GM23248 (cell line): ENCODE measurements at places on chromosomes 3 and 15.

DNA sequence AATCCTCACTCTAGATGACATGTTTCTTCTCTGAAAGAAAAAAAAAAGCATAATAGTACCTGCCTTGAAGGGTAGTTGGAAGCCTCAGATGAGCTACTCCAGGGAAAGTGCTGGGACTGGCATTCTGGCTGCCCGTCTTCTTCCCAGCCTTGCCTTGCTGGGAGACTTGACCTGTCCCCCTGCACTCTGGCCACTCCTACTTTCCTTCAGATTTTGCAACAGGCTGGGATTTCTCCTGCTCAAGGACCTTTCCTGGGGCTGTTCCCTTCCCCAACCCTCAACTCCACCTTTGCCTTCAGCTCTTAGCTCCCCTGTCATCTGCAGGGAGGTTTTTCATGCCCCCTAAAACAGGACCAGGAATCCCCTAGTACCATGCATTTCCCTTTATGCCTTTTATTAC, 609.9 kb upstream of the CFAP20DC start:
- no peak for DNase-seq

- peak; percentile 87 for DNase-seq
Observed at GRCh38 chr3:128488991-128489673, 3.9 kb downstream of the GATA2 start.

DNA sequence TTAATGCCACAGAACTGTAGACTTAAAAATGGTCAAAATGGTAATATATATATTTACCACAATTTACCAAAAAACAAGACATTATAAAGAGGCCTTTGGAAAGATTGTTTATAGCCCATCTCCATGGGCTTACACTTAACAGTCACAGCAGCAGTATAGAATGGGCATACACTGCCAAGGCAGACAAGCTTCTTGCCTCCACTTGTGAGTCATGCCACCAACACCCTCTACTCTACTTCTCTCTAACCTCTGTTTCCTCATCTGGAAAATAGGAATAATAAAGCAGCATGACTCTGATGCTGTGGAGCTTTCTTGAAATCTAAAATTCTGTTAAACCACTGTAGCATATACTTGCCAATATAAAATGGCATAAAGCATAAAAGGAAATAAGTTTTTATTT, 14.4 kb upstream of the GPR156 start:
- DNase-seq: peak; percentile 4

DNA sequence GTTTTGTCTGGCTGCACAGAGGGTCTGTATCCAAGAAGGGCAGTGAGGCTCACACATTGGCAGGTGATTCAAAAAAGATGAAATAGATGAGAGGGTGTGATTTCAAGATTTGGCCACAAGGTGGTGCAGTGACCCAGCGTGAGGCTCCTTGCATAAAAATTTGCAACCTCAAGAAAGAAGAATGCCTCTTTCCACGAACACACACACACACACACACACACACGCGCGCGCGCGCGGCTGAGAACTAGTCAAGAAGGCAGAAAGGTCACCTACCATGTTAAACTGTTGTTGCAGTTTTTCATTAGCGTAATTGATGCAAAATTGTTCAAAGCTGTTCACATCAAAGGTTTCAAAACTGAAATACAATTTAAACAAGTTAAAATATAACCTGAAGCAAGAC, 39.2 kb downstream of the MYO5C start:
- peak; percentile 78 for DNase-seq

DNA sequence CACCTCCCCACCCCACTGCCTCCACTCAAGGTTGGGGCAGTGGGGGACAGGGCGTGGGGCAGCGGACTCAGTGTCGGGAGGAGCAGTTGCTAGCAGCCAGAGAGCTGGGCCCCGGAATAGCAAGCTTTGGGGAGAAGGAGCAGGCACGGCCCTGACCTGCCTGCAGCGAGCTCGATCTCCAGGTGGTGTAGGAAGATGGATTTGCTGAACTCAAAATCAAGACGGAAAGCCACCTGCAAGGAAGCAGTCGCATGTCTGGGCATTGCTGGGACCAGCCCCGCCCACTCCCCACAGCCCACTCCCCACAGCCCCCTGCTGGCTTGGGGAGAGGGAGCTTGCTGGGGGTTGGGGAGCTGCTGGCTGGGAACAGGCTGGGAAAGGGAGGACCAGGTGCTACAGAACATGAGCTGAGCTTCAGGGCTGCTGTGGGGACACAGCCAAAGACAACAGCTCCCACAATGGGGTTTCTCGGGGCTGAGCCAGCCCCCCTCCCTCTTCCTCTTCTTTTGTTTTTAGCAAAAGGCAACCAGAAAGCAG, 38.0 kb downstream of the FEM1B start:
- DNase-seq: no peak

DNA sequence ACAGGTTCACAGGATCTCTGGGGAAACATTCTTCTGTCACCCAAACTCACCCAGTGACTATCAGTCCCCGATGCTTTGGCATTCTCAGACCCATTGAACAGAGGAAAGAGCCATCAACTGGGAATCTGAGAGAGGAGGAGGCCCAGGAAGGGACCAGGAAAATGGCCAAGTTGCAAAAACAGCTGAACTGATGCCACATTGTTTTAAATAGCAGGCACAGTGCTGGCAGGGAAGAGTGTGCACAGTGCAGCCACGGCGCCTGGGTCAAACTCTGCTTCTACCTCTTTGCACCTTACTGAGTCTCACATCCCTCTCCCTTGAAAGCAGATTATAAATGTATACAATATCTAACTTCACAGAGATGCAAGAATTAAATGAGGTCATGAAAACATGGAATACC, 66.4 kb downstream of the SRGAP3 start:
- DNase-seq: peak; percentile 9

DNA sequence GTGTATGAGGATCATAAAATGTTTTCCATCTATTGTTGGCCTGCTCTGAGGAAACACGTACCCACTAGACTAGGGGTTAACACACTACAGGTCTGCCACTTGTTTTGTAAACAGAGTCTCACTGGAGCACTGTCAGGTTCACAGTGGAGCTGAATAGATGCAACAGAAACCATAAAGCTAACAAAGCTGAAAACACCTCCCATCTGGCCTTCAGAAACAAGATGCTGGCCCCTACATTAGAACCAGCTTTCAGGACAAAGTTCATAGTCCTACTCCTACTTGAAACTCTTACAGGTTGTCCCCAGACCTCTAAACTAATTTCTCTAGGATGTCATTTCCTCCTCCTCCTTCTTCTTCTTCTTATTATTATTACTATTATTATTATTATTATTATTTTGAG, 42.3 kb downstream of the SNX4 start:
- no peak for DNase-seq

DNA sequence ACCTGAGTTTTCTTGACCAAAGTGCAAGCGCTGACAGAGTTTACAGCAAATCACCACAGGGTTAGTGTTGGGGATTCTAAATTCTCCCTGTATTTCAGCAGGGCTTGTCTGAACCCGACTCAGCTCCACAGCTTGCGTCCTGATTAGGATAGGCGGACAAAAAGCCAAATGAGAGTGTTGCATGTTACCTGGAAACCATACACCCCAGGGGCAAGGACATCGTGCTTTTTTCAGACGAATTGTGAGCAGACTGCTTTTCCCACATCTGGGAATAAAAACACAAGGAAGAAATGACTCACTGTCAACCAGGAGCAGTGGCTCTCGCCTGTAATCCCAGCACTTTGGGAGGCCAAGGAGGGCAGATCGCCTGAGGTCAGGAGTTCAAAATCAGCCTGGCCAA, 3.0 kb downstream of the DZIP1L start:
- peak; percentile 35 for DNase-seq

DNA sequence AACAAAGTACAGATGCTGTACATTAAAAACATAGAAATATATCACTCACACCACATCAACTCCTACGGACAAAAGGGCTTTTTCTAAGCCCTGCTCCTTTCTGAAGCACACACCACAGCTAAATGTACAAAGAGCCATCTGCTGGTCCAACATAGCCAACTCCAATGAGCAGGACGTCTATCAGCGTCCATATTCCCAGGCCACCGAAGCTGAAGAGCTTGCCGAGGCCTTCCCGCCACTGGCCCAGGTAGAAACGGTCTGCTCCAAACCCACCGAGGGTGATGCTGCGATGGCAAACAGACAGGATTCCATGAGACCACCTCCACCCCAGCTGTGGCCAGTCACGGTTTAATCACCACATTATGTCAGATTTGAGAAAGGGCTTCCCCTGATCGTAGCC, 9.8 kb downstream of the TM2D3 start:
- peak; percentile 23 for DNase-seq

DNA sequence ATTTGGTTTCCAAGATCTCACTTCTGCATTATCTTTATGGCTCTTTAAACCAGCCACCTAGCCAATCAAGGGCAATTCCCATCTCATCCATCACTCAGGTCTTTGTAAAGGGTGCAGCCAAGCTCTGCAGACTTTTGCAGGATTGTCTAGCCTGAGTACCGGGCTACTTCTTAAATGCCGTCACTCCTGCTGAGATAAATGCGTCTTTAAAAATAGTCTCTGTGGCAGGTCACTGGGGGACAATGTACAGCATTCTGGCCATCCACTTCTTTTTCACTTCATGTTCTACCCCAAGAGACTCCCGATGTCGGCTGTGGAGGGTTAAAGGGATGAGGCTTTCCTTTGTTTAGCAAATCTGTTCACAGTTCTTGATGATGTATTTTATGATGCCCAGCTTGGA, 194.7 kb downstream of the SV2B start:
- no peak for DNase-seq

- peak; percentile 54 for DNase-seq
Observed at GRCh38 chr3:185270262-185270955, 16.6 kb upstream of the EHHADH start.

DNA sequence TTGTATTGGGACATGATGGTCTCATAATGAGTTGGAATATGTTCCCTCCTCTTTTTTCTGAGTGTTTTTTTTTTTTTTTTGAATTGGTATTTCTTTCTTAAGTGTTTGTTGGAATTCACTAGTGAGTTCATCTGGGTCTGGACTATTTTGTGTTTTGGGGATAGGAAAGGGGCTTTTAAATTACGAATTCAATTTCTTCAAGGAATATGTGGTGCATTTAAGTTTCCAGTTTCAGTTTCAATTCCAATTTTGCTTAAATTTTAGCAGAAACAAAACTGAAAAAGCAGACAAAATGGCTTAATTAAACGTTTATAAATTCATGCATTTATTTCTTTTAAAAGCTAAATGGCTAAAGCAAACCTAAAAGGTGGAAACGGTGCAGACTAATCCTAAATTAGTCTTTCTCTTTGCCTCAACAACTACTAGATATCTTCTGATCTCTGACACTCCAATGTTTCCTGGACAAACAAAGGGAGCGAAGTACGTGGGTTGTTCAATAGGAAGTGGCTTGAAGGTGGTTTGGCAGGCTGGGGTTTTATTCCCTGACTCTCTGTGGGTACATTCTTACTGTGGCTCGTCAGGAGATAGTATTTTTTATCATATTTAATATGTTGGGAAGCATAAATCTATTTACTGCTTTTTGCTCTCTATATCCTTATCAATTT, 50.0 kb upstream of the CORO2B start:
- no peak for DNase-seq

- peak; percentile 63 for DNase-seq
Observed at GRCh38 chr15:51736751-51737521, 519 bp downstream of the LYSMD2 start.

GRCh38 chr3:107756649-107757048, 233.9 kb downstream of the BBX start:
- DNase-seq: peak; percentile 3

- DNase-seq: peak; percentile 32
Observed at GRCh38 chr15:52805351-52806283, 15.5 kb upstream of the ONECUT1 start.

GRCh38 chr3:145417678-145418077, 743.3 kb downstream of the PLOD2 start:
- no peak for DNase-seq

GRCh38 chr3:16205156-16205870, 30.8 kb downstream of the GALNT15 start:
- peak; percentile 75 for DNase-seq

DNA sequence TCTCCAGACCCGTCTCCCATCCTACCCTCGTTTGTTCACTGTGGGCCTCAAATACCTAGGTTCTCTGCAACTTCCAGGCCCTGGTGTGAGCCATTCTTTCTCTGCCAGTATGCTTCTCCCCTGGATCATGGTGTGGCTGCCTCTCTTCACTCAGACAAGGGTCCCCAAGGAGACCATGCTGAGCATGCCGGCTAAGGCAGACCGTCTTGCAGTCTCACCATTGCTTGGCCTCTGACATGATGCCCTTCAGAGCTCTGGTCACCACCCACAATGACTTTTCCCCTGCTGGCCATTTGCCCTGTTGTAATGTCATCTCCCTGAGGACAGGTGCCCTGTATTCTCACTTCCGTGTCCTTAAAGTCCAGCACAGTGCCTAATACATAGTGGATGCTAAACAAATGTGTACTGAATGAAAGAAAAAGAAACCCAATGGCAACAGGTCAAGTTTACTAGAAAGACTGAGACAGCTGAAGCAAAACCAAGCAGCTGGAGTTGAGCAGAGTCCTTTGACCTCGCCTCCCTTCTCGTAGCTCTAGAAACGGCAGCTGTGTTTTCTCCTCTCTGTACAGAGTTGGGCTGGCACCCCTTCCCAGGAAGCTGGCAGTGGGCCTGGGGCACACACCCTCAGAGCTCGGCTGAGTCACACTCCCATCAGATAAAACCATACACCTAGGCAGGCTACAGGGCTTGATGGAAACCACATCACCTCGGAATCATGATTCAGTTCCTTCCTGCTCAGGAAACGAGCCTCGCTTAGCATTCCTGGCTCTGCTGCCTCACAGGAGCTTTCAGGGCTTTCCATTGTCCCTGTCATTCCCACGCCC, 8.6 kb downstream of the TLR9 start:
- DNase-seq: peak; percentile 74

DNA sequence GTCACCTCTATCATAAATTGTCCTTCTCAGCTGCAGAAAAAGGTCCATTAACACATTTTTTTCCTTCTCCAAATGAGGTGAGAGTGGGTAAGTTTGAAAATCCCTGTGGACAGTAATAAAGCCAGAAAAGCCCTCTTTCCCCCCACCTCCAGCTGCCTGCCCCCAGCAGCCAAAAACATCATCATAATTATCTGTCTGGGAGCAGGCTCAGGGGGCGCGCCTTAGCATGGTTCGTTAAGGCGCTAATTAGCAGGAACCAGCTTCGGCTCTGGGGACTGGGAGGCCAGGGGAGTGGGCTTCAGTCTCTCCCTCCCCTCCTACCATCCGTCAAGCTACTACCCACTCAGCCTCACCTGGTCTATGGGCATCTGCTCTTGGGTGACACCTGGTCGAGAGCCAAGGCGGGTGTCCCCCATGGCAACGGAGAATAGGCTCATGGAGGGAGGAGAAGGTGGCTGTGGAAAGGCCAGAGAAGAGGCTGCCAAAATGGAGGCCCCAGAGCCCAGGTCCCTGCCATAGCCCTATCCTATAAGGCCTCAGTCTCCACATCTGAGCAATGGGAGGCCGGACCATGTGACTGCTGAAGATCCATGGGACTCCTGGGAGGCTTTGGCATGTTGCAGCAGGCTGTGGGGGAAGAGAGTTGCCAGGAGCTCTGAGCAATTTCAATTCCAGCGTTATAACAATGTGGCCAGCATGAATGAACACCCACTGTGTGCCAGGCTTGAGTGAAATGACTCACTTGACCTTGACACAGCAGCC, 140.1 kb upstream of the LINGO1 start:
- no peak for DNase-seq

- no peak for DNase-seq
Observed at GRCh38 chr15:37111427-37111717, 11.0 kb upstream of the MEIS2 start.

GRCh38 chr3:11019116-11019819, 26.7 kb downstream of the SLC6A1 start:
- DNase-seq: no peak
